Calu3 (cell line): ENCODE measurements at places on chromosomes 4 and X. TPM values are rescaled to one million over a fixed set of nuclear protein-coding genes. Genes with fewer than 3 reads are reported as not detected.

C1GALT1C1 gene
- 25.0 and 26.8 TPM in 2 replicates for total RNA-seq

GATB gene
- total RNA-seq = 11.6 and 13.7 TPM in 2 replicates

TBX22 gene
- not detected in 2 replicates for total RNA-seq

DNA sequence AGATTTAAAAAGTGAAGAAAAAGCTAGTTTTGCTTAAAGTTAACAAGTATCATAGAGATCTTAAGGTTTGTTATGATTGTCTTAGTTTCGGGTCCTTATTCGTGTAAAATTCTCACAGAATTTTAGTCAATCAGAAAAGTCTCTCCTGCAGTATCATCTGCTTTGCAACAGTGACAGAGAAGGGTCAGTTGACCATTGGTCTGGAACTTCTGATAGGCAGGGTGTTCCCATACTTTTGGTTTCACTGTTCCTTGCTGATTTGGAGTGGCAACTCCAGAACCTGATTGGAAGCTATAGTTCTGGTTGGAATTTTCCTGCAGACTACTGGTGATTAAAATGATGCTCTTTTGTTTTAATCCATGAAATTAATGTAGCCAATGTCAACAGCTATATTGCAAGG is 1.8 kb downstream of the IL15 start:
- H3K4me3 ChIP-seq = no peak overlapping the region
- no peak for DNase-seq
- H3K36me3 ChIP-seq = peaks cover 16% of the 10 kb centered on the region
- H3K27ac ChIP-seq = no peak overlapping the region

DNA sequence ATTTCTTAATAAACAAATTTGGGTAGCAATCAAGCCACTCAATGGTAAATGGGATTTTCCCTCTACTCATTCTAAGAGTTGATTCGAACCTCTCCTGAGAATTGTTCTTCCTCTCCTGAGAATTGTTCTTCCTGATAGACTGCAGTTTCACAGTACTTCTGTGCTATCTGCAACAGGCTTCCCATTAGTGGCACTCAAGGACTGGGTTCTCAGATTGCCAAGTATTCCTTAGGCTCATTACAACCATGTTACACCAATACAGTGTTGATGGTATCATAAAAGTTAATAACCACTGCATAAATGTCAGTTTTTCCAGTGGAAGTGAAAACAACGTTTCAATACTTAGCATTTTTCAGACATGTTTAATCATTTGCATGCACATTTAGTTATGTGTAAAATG is 201.6 kb downstream of the FRMPD4 start:
- no peaks in the 10 kb centered on the region for H3K36me3 ChIP-seq
- H3K27ac ChIP-seq = no peak overlapping the region
- no peak for DNase-seq
- H3K27me3 ChIP-seq = peaks cover 54% of the 10 kb centered on the region
- H3K4me1 ChIP-seq = no peaks in the 10 kb centered on the region

GRCh38 chr4:37892641-37893040 is 1.8 kb downstream of the TBC1D1 start:
- no peaks in the 10 kb centered on the region for H3K4me1 ChIP-seq
- DNase-seq = no peak
- H3K4me3 ChIP-seq = no peak overlapping the region
- H3K27me3 ChIP-seq = peaks cover 12% of the 10 kb centered on the region
- H3K36me3 ChIP-seq = no peaks in the 10 kb centered on the region
- no peak overlapping the region for H3K27ac ChIP-seq

DNA sequence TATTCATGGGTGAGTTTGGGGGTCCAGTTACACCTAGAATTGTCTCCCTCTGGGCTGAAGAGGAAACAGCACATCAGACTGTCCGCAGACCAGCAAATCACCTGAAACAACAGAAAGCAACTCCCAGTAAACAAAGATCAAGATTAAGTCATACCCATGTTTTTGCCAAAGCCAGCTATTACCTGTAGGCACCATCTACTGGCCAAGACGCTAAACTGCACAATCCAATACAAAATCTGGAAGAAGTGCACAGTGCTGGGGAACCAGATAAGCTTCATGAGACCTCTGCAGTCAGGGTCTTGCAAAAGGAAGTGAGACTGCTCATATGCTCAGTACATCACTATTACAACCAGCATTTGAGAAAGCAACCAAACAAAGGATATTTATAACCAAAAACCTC is 157.5 kb upstream of the ITM2A start:
- no peak overlapping the region for H3K27ac ChIP-seq
- H3K36me3 ChIP-seq = no peaks in the 10 kb centered on the region
- no peak overlapping the region for H3K4me3 ChIP-seq
- H3K4me1 ChIP-seq = no peaks in the 10 kb centered on the region
- H3K27me3 ChIP-seq = no peaks in the 10 kb centered on the region

GRCh38 chrX:139484591-139484990 is 45.9 kb upstream of the F9 start:
- no peak for DNase-seq
- H3K36me3 ChIP-seq = no peaks in the 10 kb centered on the region
- H3K4me3 ChIP-seq = no peak overlapping the region
- no peaks in the 10 kb centered on the region for H3K27me3 ChIP-seq
- H3K4me1 ChIP-seq = no peaks in the 10 kb centered on the region
- H3K27ac ChIP-seq = no peak overlapping the region

DNA sequence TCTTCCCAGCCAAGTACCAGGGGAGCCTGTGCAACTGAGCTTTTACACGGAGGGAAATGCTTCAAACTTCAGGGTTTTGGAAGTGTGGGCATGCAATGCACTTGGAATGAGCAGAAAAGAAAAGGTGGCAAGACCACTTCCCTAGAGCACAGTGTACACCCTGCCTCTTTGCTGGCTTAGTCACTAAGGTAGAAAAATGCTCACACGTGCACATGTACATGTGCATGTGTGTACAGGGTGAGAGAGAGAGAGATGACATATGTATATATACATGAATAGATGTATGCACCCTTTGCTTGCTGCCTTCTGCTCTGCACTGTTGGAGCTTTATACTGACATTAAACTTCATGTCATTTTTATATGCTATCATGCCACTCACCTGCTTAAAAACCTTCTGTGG is 7.9 kb upstream of the KLF3 start:
- H3K36me3 ChIP-seq = no peaks in the 10 kb centered on the region
- no peak for DNase-seq
- H3K27me3 ChIP-seq = no peaks in the 10 kb centered on the region
- no peak overlapping the region for H3K4me3 ChIP-seq
- no peak overlapping the region for H3K27ac ChIP-seq
